T-helper 1 cell treated with Interleukin-12 subunit alpha and Interleukin-12 subunit beta and Interleukin-4 antibody, amounts not matched to agents 30 ng/mL and 1 ng/mL, for 36 hours (primary cell): ENCODE measurements at places on chromosomes 5 and 9. TPM values are rescaled to one million over a fixed set of nuclear protein-coding genes. Genes with fewer than 3 reads are reported as not detected.

PPP2R2B gene
- 1.3 TPM in 2 replicates for total RNA-seq

ANGPTL2 gene
- total RNA-seq = 0.07 TPM in 1 of 2 replicates, not detected in the other

PURA gene
- 12.0 and 14.4 TPM in 2 replicates for total RNA-seq

IL3 gene
- 5.0 and 6.0 TPM in 2 replicates for total RNA-seq

SLC6A19 gene
- total RNA-seq = not detected in 2 replicates

ADAMTSL1 gene
- total RNA-seq = not detected in 2 replicates

SLC4A9 gene
- 0.10 and 0.29 TPM in 2 replicates for total RNA-seq

ALDH1A1 gene
- not detected in 2 replicates for total RNA-seq
